ENCODE measurements at places on chromosomes 12 and 14.

DNA sequence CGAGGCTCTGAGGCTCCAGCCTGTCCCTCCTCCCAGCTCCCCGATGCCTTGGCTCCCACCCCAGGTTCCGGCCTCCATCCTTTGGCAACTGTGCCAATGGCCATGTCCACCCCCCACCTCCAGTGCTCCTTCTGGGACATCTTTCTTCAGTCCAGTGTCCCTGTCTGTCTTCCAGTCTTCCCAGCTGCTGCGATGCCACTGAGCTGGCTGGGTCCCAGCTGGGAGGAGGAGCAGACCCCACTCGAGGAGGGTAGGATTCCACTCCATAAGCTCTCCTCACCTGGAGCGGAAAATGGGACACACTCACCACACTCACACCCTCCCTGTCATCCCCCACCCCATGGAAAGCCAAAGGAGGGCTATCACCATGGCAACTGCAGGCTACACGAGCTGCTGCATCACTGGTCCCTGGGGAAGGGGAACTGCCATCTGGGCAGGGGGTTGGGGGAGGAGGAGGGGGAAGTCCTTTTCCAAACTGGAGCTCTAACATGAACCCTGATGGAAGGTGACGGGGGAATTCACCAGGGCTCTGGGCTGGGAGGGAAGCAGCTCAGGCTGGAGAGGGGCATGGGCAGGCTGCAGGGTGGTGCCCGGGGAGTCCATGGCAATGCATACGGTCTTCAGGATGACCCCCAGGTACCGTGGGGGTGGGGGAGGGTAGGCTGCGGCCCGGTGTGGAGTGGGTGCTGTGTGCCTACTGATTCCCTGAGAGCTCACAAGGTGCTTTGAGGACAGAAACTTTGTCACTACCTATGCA lies 94.3 kb downstream of the LRRC74A start:
- DNase-seq: no peak

GRCh38 chr14:68787092-68787992 lies 5.5 kb downstream of the ZFP36L1 start:
- DNase-seq: no peak

DNA sequence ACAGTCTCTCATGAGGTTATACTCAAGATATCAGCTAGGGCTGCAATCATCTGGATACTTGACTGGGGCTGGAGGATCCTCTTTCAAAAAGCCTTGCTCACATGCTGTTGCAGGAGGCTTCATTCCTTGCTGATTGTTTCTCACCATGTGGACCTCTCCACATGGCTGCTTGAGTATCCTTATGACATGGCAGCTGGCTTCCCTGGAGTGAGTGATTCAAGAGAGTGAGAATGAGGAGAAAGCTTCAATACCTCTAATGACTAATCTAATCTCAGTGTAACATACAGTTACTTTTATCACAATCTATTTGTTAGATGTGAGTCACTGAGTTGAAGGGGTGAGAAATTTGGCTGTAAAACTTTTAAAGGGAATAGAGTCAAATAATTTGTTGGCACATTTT lies 14.4 kb upstream of the SDR39U1 start:
- no peak for DNase-seq

- no peak for DNase-seq
Observed at GRCh38 chr14:81164167-81164774, 56.5 kb downstream of the GTF2A1 start.

GRCh38 chr12:10722502-10722904 lies 620 bp downstream of the YBX3 start:
- peak; percentile 21 for DNase-seq

DNA sequence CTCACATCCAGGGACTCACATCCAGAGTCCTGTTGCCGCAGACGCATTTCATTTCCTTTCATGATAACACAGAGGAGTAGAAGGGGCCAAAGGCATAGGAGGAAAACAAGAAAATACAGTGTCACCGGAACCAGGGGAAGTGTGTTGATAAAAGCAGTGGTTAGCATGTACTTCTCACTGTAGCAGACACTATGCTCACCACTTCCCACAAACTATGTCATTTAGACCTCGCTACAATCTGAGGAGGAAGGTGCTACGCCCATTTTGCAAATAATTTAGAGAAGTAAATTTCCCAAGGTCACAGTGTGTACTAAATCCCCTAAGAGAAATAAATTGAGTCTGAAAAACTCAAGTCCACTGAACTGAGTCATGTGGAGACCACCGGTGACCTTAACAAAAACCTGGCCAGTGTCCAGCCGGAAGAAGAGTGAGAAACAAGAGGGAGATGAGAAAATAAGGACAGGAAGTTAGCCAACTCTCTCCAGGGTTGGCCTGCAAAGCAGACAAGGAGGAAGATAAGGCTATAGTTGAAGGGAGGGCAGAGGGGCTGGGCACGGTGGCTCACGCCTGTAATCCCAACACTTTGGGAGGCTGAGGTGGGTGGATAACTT lies 25.8 kb upstream of the TMCC3 start:
- no peak for DNase-seq

DNA sequence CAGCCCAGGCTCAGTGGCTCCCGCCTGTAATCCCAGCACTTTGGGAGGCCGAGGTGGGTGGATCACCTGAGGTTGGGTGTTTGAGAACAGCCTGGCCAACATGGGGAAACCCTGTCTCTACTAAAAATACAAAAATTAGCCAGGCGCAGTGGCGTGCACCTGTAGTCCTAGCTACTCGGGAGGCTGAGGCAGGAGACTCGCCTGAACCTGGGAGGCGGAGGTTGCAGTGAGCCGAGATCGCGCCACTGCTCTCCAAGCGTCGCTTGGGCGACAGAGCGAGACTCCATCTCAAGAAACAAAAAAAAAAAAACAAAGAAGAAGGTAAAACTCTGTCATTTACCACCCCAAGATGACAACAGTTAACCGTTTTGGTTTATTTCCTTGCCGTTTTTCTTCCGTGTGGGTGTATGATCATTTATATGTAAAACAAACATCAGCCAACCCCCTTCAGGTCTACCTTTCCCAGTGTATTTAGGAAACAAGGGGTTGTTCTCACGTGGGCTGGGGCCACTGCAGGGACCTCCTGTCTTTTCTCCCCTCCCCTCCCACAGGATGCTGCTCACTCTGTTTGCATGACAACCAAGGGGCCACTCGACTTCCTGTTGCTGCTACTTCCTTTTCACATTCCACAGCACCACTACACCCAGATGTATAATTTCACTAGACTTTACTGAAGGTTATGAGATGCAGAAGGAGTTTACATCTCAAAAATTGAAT lies 13.6 kb downstream of the TTC9 start:
- peak; percentile 33 for DNase-seq

DNA sequence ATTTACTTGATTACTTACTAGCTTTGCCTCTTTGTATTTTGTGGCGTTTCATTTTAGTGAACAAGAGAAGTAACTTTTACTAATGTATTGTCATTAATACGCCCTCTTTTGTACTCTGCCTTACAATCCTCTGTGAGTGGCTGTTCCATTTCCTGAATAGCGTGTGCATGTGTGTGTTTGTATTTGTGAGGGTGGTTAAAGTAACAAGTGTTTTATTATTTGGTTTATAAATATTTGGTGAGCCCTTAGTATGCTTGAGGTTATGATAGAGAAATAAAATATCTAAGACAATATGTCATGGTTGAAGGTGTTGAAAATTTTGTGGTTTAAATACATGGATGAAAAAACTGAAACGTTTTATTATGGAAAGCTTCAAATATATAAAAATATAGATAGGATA lies 71.7 kb upstream of the REP15 start:
- DNase-seq: no peak

DNA sequence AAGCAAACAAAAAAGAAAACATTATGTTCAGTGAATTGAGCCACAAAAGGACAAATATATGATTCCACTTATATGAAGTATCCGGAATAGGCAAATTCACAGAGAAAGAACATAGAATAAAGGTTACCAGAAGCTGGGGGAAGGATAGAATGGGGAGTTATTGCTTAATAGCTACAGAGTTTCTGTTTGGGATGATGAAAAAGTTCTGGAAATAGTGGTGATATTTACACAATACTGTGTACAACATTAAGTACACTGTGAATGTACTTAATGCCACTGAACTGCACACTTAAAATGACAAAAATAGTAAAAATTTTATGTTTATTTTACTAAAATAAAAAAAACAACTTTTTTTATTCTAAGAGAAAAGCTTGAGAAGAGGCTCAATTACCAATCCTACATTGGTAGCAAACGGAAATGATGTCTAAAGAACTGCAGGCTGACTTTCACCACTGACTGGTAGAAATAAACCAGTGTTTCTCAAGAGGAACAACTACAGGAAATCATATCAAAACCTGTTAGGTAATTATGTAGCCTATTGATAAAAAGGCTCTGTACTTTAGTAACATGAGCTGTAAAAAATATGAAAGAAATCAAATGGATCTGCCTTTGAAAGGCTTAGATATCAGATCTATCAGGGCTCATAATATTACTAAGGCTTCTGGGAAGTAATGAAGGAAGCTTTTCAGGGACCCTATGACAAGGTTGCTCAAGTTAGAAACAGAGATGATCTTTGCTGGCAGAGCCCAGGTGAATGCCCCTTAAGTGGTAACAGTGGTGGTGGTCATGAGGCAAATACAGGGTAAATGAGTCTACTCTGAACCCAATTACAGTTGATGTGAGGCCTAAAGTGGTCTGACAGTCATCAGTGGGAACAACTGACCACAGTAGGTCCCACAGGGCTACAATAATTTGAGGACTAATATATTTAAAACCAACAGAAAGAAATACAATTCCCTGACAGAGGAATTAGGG lies 41.3 kb downstream of the BAZ1A start:
- no peak for DNase-seq

GRCh38 chr12:78431931-78432330 lies 432.6 kb upstream of the SYT1 start:
- DNase-seq: no peak

- DNase-seq: no peak
Observed at GRCh38 chr14:20184181-20184580, 6.5 kb upstream of the OR11G2 start.

GRCh38 chr12:121860257-121860656 lies 1.6 kb upstream of the HPD start:
- no peak for DNase-seq

GRCh38 chr12:129966146-129966995 lies 62.5 kb upstream of the TMEM132D start:
- no peak for DNase-seq

DNA sequence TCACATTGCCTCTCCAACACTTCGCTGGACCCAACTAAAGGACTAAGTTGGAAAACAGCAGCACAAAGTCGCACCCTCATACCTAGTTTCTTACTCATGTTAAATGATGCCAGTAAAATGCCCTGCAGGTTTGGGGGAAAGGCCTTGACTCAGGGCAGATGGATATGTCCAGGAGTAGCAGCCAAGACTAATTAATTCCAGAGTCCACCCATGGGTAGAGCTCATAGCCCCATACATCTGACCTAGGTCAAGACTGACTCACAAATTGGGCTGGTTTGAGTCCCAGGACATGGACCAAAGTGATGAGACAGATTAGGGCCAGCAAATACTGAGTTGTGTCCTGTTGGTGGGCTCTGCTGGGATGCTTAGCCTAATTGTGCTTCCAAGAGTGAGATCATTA lies 224.0 kb upstream of the BTG1 start:
- no peak for DNase-seq

DNA sequence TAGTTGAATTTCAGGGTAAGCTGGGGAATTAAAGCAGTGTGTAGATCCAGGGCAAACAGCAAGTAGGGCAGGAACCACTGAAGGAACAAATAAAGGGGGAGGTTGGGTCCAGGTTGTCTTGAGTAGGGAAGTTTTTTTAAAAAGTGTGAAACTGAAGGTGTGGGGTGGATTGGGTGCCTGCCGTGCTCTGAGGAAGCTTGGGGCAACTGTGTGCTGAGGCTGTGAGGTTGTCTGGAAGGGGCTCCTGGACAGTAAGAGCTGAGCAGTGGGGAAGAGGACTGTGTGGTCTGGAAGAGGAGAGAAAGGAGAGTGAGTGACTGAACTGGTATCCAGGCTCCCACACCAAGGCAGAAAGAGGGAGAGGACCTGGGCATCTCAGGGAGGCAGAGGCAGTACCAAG lies 10.9 kb upstream of the GPR162 start:
- no peak for DNase-seq

GRCh38 chr12:57529831-57530230 lies 7.2 kb downstream of the MBD6 start:
- no peak for DNase-seq

DNA sequence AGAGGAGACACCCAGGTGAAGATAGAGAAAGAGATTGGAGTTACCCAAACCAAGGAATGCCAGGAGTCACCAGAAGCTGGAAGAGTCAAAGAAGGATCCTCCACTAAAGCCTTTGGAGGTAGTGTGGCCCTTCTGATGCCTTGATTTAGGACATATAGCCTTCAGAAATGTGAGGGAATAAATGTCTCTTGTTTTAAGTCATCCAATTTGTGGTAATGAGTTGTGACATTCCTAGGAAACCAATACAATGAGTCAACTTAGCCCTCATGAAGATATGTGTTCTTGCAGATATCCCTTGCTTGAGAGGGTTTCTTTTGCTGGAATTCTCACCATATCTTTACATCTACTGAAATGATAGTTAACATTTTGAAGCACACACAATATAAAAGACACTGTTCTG lies 58.8 kb downstream of the CCER1 start:
- no peak for DNase-seq

GRCh38 chr12:22335794-22336166 lies 1.3 kb upstream of the ST8SIA1 start:
- no peak for DNase-seq

DNA sequence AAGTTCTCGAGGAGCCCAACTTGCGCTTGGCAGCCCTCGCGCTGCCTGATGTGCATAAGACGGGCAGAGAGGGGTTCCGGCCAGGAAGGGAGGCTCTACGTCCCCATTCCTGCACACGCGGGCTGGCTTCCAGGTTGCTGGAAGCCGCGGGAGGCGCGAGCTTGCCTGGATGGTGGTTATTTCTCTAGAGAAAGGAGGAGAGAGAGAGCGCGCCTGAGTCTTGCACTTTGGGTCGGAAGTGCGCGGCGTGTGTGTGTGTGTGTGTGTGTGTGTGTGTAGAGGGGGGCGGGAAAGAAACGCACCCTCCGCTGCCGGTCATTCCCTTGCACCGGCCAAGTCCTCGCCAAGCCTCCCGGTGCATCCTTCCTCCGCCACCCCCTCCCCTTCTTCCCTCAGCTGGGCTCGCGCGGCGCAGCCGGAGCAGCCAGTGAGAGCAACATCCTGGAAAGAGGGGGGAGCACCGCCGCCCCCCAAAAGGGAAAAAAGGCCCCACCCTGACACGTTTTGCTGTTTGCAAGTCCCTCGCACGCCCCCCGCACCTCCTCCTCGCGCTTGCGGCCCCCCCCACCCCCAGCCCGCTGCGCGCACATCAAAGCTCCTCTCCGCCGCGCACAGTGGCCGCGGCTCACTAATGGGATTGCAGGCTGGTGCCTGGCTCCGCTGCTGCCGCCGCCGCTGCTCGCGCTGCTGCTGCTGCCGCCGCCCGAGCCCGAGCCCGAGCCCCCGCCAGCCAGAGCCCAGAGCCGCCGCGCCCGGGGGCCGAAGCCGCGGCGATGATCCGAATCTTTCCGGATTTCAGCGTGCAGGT lies 4.4 kb upstream of the NPAS3 start:
- DNase-seq: no peak

DNA sequence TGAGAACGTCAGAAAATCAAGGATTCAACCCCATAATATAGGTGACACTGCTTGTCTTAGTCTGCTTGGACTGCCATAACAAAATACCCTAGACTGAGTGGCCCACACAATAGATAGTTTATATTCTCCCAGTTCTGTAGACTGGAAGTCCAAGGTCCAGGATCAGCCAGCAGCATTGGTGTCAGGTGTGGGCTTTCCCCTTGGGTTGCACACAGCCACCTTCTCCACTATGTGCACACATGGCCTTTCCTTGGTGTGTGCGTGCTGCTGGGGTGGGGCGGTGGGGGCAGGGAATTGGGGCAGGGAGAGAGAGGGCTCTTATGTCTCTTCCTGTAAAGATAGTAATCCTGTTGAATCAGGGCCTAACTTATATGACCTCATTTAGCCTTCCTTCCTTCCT lies 106.4 kb downstream of the SLC25A47 start:
- DNase-seq: no peak

Data from activated CD8-positive, alpha-beta memory T cell treated with anti-CD3 and anti-CD28 coated beads for 1 hour (primary cell).